ENCODE measurements at places on chromosomes 12 and 14.

GRCh38 chr12:76555231-76555767 lies 4.3 kb downstream of the OSBPL8 start:
- DNase-seq, result no peak

GRCh38 chr12:15603474-15604085 lies 185.6 kb downstream of the EPS8 start:
- no peak for DNase-seq

GRCh38 chr12:25591144-25591543 lies 38.1 kb upstream of the LMNTD1 start:
- no peak for DNase-seq

DNA sequence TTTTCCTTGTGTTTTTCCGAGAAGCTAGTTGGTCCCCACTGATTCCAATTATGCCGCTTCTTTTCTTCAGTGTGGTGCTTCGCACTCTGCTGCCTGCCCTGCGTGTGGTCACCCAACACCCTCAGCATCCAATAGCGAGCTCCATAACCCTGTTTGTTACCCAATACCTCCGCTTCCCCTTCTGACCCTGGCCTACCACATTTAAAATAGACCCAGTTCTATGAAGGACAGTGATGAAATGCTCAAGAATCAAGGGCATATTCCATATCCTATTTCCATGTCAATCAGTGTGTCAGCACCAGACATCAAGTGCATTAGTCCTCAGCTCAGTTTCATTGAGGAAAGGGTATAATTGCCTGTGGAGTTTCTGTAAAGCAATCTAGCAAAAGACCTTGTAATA lies 9.5 kb downstream of the NDRG2 start:
- no peak for DNase-seq

DNA sequence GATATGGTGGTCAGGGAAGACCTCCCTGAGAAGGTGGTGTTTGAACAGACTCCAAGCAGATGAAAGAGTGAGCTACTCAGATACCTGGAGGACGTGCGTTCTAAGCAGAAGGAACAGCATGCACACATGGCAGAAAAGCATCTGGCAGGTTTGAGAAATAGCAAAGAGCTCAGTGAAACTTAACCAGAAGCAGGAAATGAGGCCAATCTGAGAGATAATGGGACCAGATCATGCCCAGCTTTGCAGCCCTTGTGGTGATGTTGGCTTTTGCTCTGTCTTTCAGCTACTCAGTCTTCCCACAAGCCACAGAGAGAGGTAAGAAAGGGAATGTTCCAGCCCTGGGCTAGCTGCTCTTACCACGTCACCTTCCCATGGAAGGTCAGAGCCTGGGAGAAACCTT lies 176.3 kb upstream of the GSC start:
- DNase-seq, result no peak

DNA sequence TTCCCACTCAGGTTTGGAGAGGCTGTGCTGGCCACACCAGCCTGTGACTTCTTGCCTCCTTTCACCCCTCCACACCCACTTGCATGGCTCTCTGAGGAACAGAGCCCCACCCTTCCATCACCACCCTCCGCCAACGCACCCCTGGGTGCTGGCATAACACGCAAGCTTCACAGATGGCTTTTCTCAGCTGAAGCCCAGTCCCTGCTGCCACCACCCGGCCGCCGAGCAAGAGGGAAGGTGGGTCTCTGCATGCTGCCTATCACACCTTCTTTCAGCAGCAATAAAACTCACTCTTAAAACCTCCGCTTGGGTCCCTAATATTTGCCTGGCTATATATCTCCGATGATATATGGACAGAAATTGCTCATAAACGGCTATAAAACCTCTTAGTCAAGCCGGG lies 41.6 kb downstream of the SMUG1 start:
- no peak for DNase-seq

DNA sequence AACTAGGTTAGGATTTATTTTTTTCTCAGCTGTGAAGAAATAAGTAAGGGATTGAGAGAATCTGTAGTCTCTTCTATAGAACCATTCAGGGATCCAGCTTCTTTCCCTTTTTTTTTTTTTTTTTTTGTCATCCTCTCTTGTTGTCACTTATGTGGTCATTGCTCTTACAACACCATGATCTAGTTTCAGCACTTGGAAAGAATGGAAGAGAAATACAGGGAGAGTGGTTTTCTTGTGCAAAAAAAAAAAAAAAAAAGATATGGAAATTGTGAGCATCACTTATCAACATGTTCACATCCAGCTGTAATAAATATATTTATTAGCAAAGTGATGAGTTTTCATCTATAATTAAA lies 599.3 kb downstream of the SLC6A15 start:
- DNase-seq, result no peak

- DNase-seq, result no peak
Observed at GRCh38 chr12:105798256-105798845, 340.4 kb downstream of the NUAK1 start.

DNA sequence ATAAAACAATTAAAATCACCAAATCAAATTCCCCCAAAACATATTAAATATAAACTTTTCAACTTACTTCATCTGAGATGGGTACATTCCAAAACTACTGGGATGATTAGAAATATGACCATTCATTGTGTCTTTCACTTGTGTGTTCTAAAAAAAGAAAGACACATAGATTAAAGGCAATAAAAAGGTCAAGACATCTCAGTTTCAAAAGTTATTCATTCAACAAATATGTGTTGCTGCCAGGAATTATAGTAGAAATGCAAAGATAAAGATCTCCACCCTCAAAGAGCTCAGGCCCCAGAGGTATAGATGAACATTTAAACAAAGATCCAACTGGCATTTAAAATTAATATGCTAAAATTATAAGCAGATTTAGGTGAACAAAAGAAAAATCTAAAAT lies 106.4 kb downstream of the EPS8 start:
- no peak for DNase-seq

DNA sequence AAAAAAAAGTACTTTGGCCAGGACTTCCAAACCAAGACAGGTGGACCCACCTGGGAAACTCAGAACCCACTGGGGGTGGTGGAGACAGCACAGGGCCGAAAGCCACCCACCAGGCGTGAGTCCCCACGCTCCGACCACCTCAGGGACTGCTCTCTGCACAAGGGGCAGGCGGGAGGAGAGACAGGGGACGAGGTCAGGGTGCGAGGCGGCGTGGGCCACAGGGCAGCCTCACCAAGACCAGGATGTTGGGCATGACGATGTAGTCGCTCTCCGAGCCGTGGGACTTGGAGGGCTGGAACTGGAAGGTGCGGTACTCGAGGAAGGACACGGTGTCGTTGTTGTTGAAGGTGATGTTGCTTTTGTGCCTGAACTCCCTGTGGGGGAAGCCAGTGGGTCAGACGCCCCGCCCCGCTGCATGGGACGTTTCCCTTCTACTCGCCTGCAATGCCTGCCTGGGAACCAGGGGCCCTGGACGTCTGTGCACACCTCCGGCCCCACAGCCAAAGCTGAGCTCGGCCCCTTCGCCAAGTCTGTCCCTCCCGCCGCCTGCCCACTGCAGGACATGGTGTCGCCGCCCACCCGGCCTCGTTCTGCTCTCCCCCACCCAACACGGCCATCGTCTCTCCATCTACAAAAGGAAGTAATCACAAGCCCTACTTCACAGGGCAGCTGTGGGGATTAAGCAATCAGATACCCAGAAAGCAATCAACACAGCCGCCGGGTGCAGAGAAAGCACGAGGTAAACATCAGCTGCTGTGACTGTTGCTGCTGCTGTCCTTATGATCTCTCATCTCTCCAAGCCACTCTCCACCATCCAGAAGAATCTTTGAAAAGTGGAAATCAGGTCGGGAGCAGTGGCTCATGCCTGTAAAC lies 48.7 kb downstream of the SCARB1 start:
- DNase-seq, result no peak

DNA sequence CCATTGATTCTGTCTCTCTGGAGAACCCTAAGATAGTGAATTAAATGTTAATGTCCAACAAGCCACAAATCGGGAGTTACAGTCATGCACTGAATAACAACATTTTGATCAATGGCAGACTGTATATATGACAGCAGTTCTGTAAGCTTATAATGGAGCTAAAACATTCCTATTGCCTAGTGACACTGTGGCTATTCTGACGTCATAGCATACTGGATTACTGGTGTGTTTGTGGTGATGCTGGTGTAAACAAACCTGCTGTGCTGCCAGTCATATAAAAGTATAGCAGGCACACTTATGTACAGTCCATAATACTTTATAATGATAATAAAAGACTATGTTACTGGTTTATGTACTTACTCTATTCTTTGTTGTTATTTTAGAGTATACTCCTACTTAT lies 56.7 kb upstream of the BICD1 start:
- DNase-seq, result no peak

DNA sequence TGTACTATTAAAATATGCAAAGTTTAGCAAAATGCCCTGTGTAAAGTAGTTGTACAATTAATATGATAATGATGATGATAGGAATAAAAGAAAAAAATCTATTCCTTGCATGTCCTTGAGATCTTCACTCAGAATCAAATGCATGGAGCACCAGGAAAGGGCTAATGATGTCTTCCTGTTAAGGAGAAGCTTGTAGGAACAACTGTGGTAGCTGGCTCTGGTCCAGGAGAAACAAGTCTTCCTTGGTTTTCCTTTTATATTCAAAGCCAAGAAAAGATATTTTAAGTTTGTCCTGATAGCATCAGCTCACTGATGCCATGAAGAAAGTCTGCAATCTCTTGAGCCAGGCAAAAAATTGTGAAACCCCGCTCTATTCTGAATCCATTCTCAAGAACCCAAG lies 138.9 kb downstream of the PIK3C2G start:
- no peak for DNase-seq

DNA sequence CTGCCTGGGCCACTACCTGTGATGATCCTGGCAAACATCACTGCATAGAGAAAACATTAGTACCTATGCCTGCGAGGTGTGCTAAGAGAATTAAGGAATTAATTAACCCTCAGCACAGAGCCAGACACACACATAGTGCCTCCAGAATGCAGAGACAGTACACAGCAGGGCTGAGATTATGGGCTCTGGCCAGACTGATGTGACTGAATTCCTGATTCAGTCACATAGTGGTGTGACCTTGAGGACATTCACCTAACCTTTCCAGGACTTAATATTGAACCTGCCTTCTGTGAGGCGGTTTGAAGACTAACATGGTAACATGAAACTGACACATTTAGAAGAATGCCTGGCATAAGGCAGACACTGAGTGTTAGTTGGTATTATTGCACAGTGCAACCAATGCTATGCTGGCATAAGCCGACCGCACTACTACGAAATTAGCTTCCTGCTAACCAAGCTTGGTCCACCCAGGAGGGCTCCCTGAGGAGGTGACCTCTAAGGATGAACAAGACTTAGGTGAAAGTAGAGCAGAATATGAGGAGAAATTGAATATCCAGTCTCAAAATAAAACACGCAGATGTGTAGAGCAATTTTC lies 32.0 kb upstream of the SELPLG start:
- no peak for DNase-seq

DNA sequence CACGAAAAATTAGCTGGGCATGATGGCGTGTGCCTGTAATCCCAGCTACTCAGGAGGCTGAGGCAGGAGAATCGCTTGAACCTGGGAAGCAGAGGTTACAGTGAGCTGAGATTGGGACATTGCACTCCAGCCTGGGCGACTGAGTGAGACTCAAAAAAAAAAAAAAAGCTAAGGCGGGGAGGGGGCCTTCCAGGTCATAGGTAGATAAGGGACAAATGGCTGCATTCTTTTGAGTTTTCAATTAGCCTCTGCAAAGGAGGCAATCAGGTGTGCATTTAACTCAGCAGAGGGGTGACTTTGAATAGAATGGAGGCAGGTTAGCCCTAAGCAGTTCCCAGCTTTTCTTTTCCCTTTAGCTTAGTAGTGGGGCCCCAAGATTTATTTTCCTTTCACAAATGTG lies 743 bp upstream of the AACS start:
- DNase-seq, result no peak

DNA sequence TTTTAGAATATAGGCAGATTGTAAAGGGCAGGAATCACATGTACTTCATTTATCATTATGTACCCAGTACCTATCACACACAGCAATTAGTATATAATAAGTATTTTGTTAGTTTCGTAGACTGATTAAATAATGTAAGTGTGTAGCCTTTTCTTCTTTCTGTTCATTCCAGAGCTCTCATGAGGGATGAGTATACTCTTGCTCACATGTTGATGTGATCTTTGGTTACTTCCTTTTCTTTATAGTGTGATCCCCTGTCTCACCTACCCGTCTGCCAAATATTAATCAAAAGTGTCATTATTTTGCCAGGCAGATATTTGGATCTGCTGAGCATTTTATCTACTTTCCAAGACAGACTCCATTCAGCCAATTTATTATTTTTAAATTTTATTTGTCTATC lies 156.1 kb downstream of the PCNX1 start:
- DNase-seq, result no peak

DNA sequence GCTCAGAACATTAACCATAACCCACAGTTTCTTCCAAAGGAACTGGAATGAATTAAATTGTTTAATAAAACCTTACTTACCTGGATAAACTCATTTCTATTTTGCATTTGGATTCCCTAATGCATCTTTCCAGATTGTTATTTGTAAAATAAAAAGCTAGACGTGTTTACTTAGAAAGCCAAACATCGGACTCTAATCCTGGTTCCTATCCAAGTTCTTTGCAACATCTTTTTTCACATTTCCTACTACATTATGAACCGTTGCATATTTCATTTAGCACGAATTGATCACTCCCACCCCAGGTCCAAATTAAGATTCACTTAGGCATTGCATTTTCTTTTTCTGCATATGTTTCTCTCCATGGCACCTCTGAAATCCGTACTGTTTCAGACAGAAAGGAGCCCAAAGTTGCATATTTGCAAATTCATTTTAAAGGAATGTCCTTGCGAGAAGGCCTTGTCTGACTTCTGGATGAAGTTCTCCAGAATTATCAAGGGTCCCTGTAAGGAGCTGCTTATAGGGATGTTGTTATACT lies 164.4 kb upstream of the GSC start:
- DNase-seq, result no peak

DNA sequence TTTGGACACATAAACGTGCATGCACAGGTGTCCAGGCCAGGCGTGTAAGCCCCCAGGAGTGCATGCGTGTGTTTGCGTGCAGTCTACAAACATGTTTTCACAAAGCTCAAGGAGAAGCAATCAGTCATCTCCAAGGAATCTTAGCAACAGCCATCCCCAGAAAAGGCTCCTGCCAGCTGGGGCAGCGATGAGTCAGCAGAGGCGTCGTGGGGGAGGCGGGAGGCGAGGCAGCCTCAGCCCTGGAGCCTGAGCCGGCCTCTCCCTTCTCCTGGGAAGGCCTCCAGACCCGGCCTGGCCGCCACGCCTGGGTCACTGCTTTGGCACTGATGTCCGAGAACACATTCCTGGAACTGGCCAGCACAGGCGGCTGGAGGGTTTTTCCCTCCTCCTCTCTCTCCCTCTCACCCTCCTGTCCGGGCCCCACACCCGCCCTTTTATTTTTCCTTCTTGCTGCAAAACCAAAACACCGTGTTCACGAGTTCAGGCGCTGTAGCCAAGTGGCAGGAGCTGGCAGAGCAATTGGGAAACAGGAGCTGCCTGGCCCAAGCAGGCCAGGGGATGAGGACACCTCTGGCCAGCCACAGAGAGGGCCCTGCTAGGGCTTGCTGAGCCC lies 92.7 kb downstream of the LRRC74A start:
- DNase-seq, result no peak

Data from activated naive CD4-positive, alpha-beta T cell (primary cell).